Activated T-cell treated with anti-CD3 and anti-CD28 coated beads, Interleukin-2, amount 50 U/mL, for 24 hours (primary cell): ENCODE measurements at places on chromosomes 4 and X.

DNA sequence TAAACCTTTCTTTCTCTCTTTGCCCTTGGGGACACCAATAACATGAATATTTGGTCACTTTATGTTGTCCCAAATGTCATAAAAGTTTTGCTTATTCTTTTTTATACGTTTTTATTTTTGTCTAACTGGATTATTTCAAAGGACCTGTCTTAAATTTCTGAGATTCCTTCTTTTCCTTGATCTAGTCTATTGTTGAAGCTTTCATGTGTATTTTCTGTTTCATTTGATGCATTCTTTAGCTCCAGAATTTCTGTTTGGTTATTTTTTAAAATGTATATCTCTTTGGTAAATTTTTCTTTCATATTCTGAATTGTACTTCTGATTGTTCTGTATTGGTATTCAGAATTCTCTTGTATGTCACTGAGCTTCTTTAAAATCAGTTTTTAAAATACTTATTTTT, 88.3 kb downstream of the PTCHD1 start:
- no peak for DNase-seq

DNA sequence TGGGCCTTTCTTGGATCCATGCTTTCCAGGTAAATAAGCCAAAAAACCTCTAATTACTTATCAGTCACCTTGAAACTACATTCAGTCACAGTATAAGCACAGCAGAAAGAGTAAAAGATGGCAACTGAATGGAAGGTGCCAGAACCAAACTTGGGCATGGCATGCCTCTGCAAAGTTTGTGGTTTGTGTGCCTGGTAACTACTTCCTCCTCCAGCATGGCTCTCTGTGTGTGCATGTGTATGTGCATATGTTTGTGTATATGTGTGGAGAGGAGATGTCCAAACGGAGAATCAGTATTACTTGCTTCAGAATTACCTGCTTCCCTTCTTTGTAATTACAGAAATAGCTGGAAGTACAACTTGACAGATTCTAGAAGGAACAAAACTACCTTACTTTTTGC, 67.5 kb downstream of the AGTR2 start:
- DNase-seq: no peak

- DNase-seq: no peak
These were observed 16.0 kb upstream of the RAP1GDS1 start for GRCh38 chr4:98245226-98245625.

GRCh38 chrX:109920325-109920724, 82.6 kb upstream of the TMEM164 start:
- DNase-seq: no peak
